ENCODE measurements at places on chromosomes 6 and 20.

- DNase-seq: no peak
These were observed 289.2 kb upstream of the RNF24 start for GRCh38 chr20:4304601-4305000.

DNA sequence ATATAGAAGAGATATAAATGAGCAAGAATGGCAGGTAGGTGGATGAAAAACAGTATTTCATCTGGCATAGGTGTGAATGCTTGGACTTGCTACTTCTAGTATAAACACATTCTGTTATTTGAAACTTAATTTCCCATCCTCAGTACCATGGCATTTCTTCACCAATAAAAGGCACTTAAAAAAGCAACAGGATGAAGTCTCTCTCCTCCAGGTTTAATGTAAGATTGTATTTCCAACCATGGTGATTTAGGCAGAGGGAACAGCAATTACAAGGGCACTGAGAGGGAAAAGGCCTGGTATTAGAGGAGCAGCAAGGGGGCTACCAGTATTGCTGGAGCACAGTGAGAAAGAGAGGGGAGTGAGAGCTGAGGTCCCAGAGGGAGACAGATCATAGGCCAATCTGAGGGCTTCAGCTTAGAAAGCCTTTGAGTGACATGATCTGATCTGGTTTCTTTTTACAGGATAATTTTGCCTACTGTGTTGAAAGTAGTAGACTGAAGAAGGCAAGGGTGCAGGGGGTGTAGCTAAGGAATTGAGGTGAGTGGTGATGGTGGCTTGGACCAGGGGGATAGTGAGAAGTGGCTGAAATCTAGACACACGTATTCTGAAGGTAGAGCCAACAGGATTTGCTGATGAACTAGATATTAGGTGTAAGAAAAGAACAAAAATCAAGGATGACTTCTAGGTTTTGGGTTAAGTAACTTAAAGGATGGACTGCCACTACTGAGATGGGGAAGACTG is 67.8 kb upstream of the SMIM29 start:
- no peak for DNase-seq

DNA sequence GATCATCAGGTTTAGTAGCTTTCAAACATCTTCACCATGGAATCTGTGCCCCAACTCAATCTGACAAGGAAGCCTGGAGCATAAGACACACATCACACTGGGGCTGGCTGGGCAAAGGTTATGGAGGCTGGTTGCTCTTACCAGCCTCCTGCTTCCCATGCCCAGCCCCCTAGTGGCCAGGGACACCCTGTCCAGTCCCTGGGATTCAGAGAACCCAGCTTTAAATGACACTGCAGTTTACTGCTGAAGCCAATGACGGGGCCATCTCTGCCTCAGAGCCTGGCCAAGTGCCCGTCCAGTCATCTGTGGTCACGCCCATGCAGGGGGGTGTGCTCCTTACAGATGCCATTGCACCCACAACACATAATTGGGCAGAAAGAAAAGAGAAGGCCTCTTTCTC is 272.9 kb downstream of the SMOC2 start:
- no peak for DNase-seq

DNA sequence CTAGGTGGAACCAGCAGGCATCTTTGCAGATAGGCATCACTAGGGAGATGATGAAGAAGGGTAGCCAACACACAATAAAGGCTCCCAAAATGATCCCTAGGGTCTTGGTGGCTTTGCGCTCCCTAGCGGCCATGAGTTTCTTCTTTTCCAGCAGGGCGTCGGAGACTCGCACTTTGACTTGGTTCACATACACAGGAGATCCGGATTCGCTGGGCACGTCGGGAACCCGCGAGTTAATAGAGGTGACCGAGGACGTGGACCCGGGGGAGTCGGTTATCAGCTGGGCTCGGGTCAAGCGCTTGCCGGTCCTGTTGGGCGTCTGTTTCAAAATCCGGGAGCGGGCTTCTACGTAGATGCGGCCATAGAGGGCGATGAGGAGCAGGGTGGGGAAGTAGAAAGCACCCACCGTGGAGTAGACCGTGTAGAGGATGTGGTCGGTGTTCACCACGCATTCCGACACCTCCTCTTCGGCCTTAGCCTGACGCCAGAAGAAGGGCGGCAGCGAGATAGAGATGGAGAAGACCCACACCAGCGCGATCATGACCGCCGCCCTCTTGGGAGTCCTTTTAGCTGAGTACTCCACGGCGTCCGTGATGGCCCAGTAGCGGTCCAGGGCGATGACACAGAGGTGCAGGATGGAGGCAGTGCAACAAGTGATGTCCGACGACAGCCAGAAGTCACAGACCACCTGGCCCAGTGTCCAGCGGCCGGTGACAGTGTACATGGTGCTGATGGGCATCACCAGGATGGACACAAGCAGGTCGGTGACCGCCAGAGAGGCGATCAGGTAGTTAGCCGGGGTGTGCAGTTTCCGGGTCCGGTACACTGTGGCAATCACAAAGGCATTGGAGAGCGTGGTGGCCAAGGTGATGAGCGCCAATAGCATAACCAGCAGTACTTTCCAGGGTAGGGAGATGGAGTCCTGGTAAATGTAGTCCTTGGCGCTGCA is 658 bp downstream of the HTR1B start:
- DNase-seq: no peak

GRCh38 chr6:41942067-41942851 is 651 bp upstream of the CCND3 start:
- DNase-seq: no peak

GRCh38 chr6:47633141-47633540 is 65.2 kb upstream of the ADGRF4 start:
- no peak for DNase-seq
